Activated naive CD4-positive, alpha-beta T cell treated with anti-CD3 and anti-CD28 coated beads for 36 hours (primary cell): ENCODE measurements at places on chromosomes 5 and 9. TPM values are rescaled to one million over a fixed set of nuclear protein-coding genes. Genes with fewer than 3 reads are reported as not detected.

DNA sequence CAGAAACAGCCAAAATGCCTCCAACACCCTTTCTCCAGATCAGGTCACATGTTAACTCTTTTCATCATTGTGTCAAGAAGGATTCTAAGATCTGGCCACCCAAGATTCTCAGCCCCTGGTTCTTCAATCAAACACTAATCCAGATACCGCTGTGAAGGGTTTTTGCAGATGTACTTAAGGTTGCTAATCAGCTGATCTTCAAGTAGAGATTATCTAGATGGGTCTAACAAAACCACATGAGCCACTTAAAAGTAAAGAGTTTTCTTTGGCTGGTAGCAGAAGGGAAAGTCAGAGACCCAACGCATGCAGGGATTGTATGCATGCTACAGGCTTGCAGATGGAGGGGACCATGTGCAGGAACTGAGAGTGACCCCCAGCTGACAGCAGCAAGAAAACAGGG is 267.9 kb downstream of the CDK5RAP2 start:
- DNase-seq, result no peak

GRCh38 chr5:175920231-175920811 is 47.8 kb downstream of the THOC3 start:
- DNase-seq, result no peak

Gene DAP
- total RNA-seq, result 29.7 TPM

- no peak for DNase-seq
These were observed 272.1 kb upstream of the CCNG1 start for GRCh38 chr5:163165277-163165676.

DNA sequence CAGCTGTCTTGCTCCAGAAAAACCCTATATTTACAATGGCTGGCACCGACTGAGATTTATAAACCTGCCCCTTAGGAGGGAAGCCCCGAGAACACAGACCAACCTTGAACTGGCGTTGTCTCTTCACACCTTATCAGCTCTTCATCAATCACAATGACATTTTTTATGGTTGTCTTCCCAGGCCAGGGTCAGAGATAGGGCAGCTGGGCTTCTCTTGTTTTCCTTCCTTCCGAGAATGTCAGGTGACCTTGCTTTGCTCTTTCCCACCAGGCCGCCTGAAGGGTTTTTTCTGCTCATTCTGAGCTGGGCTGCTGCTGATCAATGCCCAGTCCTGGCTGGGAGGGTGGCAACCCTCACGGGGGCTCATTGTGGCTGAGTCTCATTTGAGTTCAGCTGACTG is 619.1 kb downstream of the CCDC171 start:
- no peak for DNase-seq

Gene DIPK1B
- total RNA-seq, result 0.10 TPM

Gene CA9
- total RNA-seq, result 0.38 TPM

- peak; percentile 75 for DNase-seq
These were observed 1.0 kb downstream of the ANKH start for GRCh38 chr5:14870337-14871213.
